ENCODE measurements at places on chromosomes 3 and 15.

DNA sequence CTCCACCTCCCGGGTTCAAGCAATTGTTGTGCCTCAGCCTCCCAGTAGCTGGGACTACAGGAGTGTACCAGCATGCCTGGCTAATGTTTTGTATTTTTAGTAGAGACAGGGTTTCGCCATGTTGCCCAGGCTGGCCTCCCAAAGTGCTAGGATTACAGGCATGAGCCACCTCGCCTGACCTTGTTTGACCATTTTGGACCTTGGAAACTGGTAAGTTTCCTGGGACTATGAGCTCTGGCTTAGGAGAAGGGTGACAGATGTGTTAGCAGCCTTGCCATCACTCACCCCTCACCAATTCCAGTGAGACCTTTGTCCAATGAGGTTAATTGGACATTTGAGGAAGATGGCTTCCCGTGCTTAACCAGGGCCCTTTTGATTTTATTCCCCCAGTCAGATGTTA lies 19.9 kb downstream of the DNASE1L3 start:
- DNase-seq: no peak

GRCh38 chr3:159390656-159391212 lies 588.9 kb downstream of the MFSD1 start:
- DNase-seq: no peak

DNA sequence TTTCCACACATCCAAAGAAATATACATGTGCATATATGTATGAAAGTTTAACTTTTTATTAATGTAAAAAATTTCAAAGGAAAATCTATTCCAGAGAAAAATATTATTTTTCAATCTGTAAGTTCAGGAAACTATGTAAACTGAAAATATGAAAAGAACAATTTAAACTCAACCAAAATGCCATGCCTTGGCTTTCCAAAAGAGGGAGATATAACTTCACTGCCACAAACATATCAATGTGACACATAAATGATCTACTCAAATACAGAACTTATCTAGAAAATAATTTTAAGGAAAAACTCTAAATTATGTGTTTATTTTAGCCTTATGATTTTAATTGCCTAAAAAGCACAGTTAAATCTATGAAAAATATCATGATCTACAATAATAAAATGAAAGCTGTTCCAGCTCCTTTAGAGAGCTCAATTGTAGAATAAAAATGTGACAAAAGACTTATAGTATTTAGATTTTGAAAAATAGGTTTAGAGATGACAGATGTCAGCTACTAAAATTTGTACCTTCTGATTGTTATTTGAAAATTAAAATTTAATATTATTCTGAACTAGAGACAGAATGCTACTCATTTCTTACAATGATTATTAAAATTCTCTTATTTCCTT lies 94.8 kb downstream of the GBE1 start:
- DNase-seq: peak; percentile 11

DNA sequence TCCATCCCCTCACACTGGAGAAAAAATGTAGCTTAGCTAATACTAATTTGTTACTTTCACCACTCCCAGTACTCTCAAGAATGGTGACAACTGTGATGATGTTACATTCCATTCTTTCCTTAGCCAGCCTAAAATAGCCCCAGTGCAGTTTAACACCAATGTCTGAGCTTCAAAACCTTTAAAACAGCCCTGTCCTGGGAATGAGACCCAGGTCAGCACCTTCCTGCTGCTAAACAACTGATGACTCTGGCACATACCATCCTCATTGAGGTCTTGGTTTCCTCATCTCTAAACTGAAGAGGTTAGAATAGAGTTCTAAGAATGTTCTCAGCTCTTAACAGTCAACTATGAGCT lies 3.8 kb downstream of the SCAMP2 start:
- DNase-seq: no peak

DNA sequence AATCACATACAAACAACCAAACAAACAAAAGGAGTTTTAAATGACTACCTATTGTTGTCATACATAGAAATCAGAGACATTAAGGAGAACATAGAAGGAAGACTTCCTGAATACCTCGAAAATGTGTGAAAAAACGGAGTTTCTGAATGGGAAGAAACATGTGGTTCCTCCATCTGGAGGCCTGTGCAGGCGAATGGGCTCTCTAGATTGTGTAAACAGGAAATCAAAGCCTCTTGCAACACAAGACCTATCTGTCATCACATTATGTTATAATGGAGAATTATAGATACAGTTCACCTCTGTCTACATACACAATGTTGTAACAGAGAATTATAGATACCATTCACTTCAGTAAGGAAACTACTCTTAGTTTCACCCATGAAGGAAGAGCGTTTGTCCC lies 44.1 kb downstream of the RUBCN start:
- no peak for DNase-seq

- DNase-seq: no peak
Measured at GRCh38 chr3:158953131-158953530, 151.3 kb downstream of the MFSD1 start.

DNA sequence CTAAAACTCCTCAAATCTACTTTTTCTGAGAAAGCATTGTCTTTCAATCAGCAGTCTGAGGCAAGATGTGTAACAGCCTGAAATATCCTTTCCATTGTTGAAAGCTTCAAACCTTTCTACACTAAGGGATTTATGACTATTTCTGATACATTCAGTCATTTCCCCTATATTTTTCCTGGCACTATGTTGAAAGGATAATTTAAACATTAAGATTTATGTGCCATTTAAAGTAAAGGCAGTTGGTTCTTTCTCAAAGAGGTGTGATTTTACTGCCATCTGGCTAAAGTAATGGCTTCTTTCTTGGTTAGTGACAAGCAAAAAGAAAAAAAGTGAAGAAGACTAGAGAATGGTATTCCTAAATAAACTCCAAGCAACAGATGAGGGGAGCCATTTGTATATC lies 249.6 kb upstream of the COL8A1 start:
- DNase-seq: no peak

DNA sequence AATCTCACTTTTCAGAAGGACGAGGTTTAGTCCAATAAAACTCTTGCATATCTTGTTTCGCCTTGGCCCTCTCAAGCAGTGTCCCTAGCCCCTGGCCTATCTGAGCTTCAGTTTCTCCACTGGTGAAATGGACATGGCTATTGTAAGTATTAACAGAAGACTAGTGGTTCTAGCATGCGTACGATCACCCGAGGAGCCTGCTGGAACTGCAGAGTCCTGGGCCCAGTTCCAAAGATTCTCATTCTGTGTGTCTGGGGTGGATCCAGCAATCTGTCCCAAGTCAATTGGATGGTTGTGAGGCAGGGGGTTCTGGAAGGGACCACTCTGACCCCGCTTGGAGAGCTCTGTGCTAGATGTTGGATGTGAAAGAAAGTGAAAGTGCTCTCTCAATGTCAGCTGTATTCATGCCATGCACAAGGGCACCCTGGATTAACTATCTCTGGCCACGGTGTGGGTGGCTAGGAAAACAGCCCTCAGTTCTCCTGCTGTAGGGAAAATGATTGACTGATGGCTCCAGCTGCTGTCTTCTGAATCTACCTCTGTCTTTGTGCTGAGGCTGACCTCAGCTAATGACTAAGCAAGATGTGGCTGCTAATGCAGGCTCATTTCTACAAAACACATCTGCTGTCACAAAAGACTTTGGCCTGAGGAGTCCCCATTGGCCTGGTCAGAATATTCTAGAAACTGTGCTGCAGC lies 1.9 kb upstream of the PLA1A start:
- DNase-seq: no peak

GRCh38 chr3:62521464-62522105 lies 148.2 kb upstream of the FEZF2 start:
- no peak for DNase-seq

- no peak for DNase-seq
Measured at GRCh38 chr3:36736301-36736700, 28.1 kb downstream of the DCLK3 start.

GRCh38 chr3:187183210-187183862 lies 13.9 kb upstream of the RTP1 start:
- no peak for DNase-seq

DNA sequence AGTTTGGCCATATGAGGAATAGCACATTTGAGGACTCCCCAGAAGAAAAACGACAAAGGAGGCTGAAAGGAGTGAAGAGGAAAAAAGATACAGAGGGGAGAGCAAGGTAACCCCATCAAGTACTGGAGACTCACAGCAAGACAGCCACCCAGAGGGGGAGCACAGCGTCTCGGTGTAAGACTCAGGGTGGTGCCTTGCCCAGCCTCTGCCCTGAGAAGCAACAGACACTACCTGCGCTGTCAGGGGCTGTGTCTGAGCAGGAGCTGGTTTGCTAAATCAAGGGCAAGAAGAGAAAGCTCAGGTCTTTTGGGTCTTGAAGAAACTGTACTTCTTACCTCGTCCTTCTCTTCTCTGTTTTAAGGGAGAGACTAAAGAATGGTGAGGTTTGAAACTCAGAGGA lies 27.9 kb downstream of the FBXO45 start:
- DNase-seq: no peak

DNA sequence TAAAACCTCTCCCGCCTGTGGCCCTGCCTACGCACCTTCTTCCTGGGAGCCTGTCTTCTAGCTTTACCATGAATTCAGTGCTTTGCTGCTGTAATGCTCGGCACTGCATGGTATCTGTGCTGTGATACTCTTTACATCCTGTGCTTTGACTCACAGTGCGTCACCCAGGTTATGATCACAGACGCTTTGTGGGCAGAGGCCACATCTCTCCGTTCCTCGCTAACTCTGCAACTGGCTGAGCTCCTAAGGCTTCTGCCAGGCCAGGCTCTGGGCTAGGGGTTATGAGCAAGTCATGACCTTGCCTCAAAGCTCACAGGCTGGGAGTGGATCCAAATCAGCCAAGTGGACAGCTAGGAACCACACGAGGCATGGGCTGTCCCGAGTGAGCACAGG lies 23.2 kb downstream of the SPTBN5 start:
- peak; percentile 52 for DNase-seq

- DNase-seq: no peak
Measured at GRCh38 chr3:184295771-184296170, 3.3 kb upstream of the PSMD2 start.

GRCh38 chr3:158839966-158840365 lies 38.1 kb downstream of the MFSD1 start:
- DNase-seq: no peak

- DNase-seq: no peak
Measured at GRCh38 chr3:38168151-38169026, 3.1 kb downstream of the OXSR1 start.

DNA sequence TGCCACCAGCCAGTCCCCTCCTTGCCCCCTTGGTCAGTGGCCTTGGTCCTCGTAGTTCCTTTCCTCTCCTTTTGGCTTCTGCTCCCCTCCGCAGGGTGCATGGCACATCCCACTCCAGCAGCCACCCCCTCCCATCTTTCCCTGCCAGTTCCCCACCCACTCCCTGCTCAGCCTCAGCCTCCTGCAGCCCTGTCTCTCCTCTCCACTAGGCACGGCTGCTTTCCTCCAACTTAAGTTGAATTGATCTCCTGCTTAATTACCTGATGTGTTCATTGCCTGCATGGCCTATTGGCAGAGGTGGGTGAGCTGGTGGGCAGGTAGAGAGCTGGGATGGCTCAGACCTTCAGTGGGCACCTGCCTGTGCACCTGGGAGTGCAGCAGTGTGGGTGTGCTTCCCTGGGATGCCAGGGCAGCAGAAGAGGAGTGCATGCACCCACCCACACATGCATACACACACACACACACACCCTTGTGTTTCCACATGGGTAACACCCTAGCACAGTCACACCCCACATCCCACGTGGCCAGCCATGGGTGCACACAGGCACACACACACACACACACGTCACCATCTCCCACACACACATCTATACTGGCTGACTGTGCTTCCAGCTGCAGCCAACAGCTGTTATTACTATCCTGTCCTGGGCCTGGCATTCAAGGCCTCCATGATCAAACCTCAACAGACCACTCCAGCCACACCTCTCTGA lies 30.9 kb downstream of the C3orf18 start:
- DNase-seq: no peak

GRCh38 chr15:75544359-75544758 lies 34.8 kb downstream of the PTPN9 start:
- DNase-seq: no peak

GRCh38 chr15:80674245-80674614 lies 20.9 kb upstream of the ABHD17C start:
- DNase-seq: no peak

- no peak for DNase-seq
Measured at GRCh38 chr15:67114846-67115585, 49.6 kb downstream of the SMAD3 start.

DNA sequence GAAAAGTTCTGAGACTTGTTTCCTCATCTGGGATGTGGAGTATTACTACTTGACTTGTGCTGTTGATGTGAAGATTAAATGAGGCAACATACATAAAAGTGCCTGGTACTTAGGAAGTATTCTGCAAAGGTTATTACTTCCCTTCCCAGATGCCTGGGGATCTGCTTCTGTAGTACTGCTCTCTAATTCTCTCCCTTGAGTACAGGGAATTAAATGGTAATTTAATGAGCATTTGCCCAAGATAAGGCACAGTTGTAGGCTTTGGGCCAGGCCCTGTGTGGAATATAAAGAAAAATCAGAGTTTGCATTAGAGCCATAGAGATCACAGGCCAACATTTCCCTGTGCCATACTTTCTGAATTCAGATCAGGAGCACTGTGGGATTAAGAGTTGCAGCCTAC lies 84.4 kb downstream of the LARS2 start:
- DNase-seq: no peak

DNA sequence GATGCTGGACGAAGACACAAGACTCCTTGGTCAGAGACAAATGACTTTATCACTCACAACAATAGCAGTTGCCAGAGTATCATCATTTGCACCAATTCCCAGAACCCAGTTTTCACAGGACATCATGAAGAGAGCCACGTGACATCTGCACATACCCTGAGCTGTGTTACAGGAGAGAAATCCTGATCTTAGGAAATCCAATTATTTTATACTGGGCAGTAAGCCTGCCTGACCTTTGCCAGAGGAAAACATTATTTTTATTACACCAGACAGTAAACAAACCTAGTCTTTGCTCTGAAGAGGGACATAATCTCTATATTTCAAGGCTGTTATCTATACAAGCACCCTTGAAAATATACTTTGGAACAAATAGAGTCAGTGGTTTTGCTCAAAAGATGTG lies 77.4 kb downstream of the ZBBX start:
- DNase-seq: no peak

DNA sequence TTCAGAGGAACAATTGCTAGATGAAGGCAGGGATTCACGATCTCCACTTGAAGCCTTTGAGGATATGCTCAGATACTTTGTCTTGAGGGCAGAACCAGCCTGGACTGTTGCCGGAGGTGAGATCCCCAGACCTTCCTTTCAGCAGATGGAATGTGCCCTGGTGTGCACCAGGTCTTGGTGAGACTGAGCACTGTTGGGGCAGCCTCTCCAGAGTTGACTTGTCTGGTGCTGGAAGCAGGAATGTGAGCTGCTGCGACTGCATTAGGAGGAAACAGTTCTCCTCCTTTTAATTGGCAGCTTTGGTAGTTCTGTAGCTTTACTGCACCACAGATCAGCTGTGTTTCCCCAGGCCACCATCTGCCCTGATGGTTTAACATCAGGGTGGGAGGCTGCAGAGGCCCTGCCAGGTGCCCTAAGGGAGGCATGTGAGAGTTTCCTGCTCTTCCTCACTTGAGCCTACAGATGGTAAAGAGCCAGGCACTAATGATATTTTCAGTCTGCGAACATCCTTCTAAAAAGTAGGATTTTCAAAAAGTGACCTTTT lies 58.5 kb downstream of the CTDSPL start:
- no peak for DNase-seq

- no peak for DNase-seq
Measured at GRCh38 chr3:101102678-101103296, 109.6 kb upstream of the ABI3BP start.
